Caco-2 (cell line): ENCODE measurements at places on chromosomes 7 and 10.
A peak's percentile ranks its signal among the peaks of the same experiment; 100 is the strongest.

- DNase-seq = peak; percentile 50
These were observed 98.9 kb downstream of the KMT2C start for GRCh38 chr7:152336754-152337368.

GRCh38 chr7:111832174-111832573 is 269.9 kb upstream of the IMMP2L start:
- DNase-seq = no peak

- DNase-seq = no peak
These were observed 163.1 kb upstream of the GDF10 start for GRCh38 chr10:47136866-47137265.

GRCh38 chr10:102802920-102803534 is 34.2 kb downstream of the CYP17A1 start:
- no peak for DNase-seq

DNA sequence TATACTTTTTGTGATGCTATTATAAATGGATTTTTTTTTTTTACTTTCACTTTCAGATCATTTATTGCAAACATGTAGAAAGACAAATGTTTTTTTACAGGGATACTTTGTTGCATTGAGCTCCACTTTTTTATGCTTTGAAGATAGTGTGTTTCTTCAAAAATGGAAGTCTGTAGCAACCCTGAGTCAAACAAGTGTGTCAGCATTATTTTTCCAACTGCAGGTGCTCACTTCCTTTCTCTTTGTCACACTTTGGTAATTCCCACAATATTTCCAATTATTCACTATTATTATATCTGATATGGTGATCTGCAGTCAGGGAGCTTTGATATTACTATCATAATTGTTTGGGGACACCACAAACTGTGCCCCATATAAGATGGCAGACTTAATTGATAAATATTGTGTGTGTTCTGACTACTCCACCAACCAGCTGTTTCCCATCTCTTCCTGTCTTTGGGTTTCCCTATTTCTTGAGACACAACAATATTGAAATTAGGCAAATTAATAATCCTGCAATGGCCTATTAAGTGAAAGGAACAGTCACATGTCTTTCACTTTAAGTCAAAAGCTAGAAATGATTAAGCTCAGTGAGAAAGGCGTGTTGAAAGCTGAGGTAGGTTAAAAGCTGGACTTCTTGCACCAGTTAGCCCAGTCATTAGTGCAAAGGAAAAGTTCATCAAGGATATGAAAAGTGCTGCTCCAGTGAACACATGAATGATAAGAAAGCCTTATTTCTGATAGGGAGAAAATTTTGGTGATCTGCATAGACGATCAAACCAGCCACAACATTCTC is 231.3 kb upstream of the SH2B2 start:
- DNase-seq = no peak
